ENCODE measurements at places on chromosomes 1 and 21. TPM values are rescaled to one million over a fixed set of nuclear protein-coding genes. Genes with fewer than 3 reads are reported as not detected.

The PM20D1 gene
- 0.42 TPM for total RNA-seq

The CYP4X1 gene
- not detected for total RNA-seq

The TMEM81 gene
- total RNA-seq = 0.63 TPM

The BARHL2 gene
- not detected for total RNA-seq

The SLC2A5 gene
- total RNA-seq = 0.73 TPM

The ABCA4 gene
- not detected for total RNA-seq

The RGS1 gene
- 1,368 TPM for total RNA-seq

The SPRR1A gene
- not detected for total RNA-seq

The LINGO4 gene
- under 0.01 TPM for total RNA-seq

The AGRN gene
- 2.6 TPM for total RNA-seq
